ENCODE measurements at places on chromosomes 11 and 22.

DNA sequence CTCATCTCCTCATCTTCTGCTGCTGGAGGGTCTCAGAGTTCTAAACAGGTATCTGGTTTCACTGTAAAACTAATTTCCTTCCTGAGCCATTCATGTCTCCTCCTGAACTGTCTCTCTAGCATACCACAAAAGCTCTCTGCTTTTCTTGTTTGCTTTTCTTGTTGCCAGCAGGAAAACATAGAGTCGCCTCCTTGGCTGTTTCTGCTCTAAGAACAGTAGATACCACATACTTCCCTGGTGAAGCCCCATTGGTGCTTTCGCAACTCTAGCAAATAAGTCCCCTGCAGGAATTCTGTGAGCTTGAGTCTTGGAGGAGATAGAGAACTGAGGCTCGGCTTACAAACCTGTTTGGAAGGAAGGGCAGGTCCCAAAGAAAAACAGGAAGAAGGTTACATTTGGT lies 7.0 kb downstream of the DIXDC1 start:
- peak; percentile 75 for DNase-seq

GRCh38 chr11:96318850-96319249 lies 24.1 kb downstream of the MAML2 start:
- no peak for DNase-seq

- DNase-seq, result no peak
Measured at GRCh38 chr22:29148826-29149225, 56.9 kb upstream of the EMID1 start.

DNA sequence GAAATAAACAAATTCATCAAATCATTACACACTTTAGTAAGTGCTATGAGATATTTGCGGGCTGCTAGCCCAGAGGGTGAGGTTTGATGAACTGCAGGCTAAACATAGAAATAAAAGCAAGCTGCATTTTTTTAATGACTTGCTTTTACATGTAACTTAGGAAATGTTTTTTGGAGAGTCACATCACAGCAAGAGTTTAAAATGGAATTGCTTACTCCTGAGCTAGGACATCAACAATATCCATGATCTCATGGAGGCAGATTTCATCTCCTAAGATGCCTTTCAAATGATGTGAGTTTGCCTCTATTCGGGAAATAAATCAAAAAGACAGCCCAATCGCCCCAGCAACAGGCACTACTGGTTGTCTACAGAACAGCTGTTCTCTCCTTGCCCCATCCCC lies 73.4 kb upstream of the CD44 start:
- DNase-seq, result no peak

- DNase-seq, result peak; percentile 19
Measured at GRCh38 chr11:2892215-2892966, 6.8 kb upstream of the CDKN1C start.

GRCh38 chr22:36873614-36874308 lies 13.0 kb downstream of the NCF4 start:
- DNase-seq, result peak; percentile 69

DNA sequence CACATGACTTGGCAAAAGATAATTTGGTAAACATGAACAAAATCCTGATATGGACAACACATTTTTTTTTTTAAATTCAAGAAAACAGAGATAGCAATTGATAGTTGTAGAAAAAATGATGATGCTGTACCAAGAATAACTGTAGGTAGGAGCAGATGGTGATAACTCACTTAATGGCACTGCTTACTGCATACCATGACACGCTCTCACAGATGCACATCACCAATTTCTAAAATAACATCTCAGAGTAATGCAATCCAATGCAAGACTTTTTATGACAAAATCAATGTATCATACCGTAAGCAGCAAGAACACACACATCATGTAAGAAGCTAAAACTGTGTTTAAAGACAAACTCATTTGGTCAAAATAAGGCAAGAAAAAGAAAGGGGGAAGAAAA lies 96.2 kb downstream of the LARGE2 start:
- DNase-seq, result no peak

GRCh38 chr22:33337524-33337923 lies 279.3 kb upstream of the SYN3 start:
- DNase-seq, result no peak

GRCh38 chr11:113168354-113169342 lies 145.7 kb upstream of the TTC12 start:
- DNase-seq, result no peak

- no peak for DNase-seq
Measured at GRCh38 chr11:8947230-8947943, 4.6 kb upstream of the ASCL3 start.

DNA sequence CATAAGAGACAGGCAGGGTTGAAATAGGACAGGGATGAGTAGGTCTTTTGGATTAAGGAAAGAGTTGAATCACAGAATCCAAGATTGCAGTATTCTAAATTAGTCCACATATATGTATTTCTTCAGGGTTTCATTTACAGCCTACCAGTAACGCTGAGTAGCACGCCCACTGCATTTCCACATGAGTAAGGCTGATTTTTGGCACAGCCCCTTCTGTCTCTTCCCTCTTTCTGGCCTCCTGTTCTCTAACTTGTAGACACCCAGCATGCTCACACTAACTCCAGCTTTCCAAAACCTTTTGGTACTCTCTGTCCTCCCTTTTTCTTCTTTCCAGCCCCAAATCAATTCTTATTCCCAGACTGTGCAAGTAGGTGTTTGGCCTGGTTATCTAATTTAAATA lies 3.7 kb upstream of the SIK2 start:
- DNase-seq, result no peak

DNA sequence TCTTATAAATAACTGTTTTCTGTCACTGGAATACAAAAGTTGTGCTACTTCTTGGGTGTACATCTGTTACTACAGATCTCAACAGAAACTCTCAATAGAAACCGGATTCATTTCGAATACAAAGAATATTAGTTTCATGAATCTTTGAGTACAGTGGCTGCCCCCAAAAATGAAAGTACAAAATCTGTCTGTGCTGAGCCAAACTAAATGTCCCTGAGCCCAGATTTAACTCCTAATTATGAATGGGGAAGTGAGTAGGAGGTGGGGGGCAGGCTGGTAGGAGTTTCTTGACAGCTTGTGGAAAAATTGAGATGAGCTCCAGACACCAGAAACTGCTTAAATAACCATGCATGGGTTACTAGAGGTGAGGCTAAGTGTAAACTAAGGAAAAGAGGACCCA lies 41.6 kb downstream of the PITPNB start:
- no peak for DNase-seq

- DNase-seq, result peak; percentile 66
Measured at GRCh38 chr11:67351275-67352005, 1.9 kb downstream of the POLD4 start.

- no peak for DNase-seq
Measured at GRCh38 chr22:17938484-17938924, 85.9 kb downstream of the MICAL3 start.

GRCh38 chr11:1221848-1222311 lies 986 bp upstream of the MUC5B start:
- no peak for DNase-seq

- peak; percentile 57 for DNase-seq
Measured at GRCh38 chr22:31973739-31974138, 29.4 kb downstream of the YWHAH start.

Measured in RCC 7860 (cell line).